ENCODE measurements at places on chromosomes 2 and 18. TPM values are rescaled to one million over a fixed set of nuclear protein-coding genes. Genes with fewer than 3 reads are reported as not detected.

GRCh38 chr2:9736021-9736420 lies 105.2 kb upstream of the YWHAQ start:
- no peak for DNase-seq

Gene CASP10
- total RNA-seq = 8.1 TPM

Gene CXCR1
- total RNA-seq = not detected

- no peak for DNase-seq
Measured at GRCh38 chr18:79637181-79637920, 42.3 kb upstream of the CTDP1 start.

Gene STAMBP
- 23.6 TPM for total RNA-seq

GRCh38 chr2:235936493-235936892 lies 231.7 kb downstream of the GBX2 start:
- DNase-seq = no peak

DNA sequence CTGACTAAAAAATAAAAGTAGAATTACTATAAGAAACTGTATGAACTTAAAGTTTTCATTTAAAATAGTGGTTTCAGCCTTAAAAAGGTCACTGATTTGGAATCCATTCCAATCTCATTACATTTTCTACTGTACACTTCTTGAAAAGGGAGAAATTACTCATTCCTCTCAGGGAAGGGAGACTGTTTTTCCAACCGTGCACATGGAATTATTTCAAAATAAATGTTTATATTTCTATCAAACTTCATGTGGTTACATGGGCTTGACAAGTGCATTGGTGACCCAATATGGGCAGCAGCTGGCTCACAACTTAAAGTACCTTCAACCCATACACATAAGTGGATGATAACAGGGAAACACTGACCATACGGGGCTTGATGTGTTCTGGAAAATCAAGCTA lies 324.5 kb upstream of the THUMPD2 start:
- DNase-seq = peak; percentile 93

DNA sequence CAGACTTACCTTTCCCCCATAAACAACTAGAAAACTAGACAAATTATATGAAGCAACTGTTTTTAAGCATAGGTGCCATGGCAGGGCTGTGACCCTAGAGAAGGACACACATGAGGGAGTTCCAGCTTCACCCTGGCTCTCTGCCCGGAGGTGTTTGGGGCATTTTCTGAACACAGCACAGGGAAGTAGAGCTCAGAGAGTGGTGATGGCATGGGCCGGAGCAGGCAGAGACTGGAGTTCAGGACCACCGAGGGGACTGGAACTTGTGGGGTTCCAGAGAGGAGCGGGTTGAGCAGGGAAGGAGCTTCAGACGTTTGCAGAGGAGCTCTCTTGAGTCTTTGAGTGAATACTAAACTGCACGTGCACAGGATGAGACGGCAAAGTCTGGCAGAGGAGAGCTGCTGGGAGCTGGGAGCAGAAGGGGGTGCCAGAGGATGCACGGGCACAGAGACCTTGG lies 26.5 kb upstream of the KLF11 start:
- DNase-seq = no peak

- DNase-seq = no peak
Measured at GRCh38 chr2:120348737-120349439, 3.0 kb downstream of the INHBB start.

- DNase-seq = no peak
Measured at GRCh38 chr2:186522450-186522849, 36.4 kb downstream of the ZC3H15 start.

DNA sequence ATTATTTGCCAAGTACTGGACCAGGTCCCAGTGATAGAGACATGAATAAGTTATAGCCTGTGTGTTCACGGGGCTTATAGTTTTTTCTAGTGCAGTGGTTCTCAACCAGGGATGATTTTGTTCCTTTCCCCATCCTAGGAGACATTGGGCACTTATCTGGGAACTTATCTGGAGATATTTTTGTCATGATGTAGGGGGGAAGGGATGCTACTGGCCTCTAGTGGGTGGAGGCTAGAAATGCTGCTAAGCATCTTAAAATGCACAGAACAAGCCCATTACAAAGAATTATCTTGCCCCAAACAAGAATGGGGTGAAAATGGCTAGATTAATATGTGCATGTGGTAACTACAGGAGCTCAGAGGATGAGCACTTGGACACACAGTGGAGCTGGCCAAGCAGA lies 75.2 kb downstream of the KLHL29 start:
- peak; percentile 48 for DNase-seq

Gene CCDC102B
- total RNA-seq = 35.3 TPM

Gene FAM124B
- total RNA-seq = not detected

Gene GDF7
- 0.33 TPM for total RNA-seq

- DNase-seq = no peak
Measured at GRCh38 chr2:18988631-18989232, 369.7 kb downstream of the OSR1 start.

Gene RBMS1
- 76.8 TPM for total RNA-seq

- DNase-seq = no peak
Measured at GRCh38 chr2:238901461-238902057, 53.7 kb downstream of the TWIST2 start.

Gene TTLL4
- 5.9 TPM for total RNA-seq

- no peak for DNase-seq
Measured at GRCh38 chr2:26580151-26580550, 61.0 kb downstream of the CIB4 start.

DNA sequence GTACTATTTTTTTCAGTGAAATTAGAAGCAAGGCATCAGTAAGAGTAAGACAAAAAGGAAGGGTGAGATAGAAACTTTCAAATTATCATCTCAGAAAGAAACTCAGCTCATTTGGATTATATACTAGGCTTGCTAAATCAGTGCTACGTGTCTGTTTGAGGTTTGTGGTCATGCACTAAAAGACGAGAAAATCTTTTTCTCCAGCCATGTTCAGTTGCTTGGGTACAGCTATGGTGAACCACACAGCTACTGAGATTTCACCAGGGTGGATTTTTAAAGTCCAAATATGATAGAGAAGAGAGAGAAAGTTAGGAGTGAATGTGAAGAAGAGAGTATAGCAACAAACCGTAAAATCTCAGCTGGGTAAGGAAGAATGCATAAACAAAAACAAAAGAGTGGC lies 161.6 kb downstream of the PTH2R start:
- DNase-seq = no peak

Gene MARCHF7
- 97.1 TPM for total RNA-seq

DNA sequence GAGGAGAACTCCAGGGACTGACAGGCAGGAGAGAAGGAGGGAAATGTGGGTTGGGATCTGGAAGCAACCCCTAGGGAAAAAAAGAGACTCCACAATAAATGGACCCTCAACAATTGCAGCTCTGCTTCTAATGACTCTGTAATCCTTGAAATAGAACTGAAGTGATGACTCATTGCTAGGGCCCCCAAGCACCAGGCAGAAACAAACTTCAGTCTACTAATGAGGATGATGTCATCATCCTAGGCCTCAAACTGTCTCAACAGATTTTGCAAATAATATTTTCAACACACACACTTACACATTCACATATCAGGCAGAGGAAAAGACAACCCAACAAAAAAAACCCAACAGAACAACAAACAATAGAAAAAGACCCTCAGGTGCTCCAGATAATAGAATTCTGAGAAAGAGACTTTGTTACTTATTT lies 143.3 kb downstream of the HDAC4 start:
- DNase-seq = peak; percentile 93

Gene DCC
- not detected for total RNA-seq

DNA sequence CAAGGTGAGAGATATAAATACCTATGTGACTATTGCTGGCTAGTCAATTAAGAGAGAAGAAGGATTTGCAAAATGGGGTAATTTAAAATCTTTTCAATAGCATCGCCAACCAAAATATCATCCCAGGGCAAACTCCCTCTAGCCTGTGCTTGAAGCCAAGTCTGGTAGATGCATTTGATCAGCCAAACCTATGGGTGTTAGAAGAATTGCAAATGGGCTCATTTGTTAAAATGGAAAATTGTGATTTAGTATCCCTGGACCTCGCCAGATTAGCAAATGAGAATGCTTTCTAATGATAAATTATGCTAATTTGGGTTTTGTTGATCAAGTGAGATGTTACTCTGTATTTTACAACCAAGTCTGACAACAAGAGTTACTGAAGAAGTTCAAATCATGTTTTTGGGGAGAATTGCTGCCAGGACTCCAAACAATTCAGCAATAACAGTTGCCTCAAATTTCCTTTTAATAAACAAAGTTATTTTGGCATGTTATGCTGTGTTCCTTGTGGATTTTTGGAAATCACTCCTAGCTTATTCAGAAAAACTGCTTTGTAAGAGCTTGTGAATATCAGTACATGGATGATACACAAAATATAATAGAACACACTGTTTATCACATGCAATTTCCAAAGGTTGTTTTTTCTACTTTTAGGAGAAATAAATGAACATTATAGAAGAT lies 272.5 kb upstream of the PARD3B start:
- no peak for DNase-seq

- no peak for DNase-seq
Measured at GRCh38 chr2:120305296-120305695, 40.6 kb upstream of the INHBB start.

GRCh38 chr18:23229472-23229871 lies 94.2 kb downstream of the CABLES1 start:
- DNase-seq = peak; percentile 17

Gene MROH2A
- not detected for total RNA-seq

DNA sequence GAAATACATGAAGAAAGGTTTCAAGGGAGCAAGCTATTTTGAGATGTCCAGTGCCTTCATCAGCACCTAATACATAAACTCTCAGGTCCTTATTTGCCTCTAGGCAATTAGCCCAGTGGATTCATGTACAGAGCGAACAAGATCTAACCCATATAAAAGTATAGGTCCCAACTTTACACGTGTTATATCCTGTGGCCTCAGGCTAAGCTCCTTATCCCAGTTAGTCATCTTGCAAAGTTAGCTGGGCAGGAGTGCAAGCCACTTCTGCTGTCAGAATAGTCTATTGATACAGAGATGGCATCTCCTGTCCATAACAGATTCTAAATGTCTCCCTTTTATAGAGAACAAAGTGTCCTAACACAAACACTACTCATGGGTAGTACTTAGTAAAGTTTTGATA lies 203.9 kb upstream of the PIK3C3 start:
- DNase-seq = no peak

- no peak for DNase-seq
Measured at GRCh38 chr2:133848111-133848649, 279.9 kb upstream of the NCKAP5 start.

Gene VWC2L
- not detected for total RNA-seq

- no peak for DNase-seq
Measured at GRCh38 chr2:234469251-234469845, 27.5 kb downstream of the ARL4C start.

- no peak for DNase-seq
Measured at GRCh38 chr2:73386342-73386868, 769 bp downstream of the ALMS1 start.

All from fibroblast of lung (primary cell).